Activated CD4-positive, alpha-beta T cell treated with anti-CD3 and anti-CD28 coated beads, Interleukin-2, amount 50 U/mL, for 4 hours (primary cell): ENCODE measurements at places on chromosomes 7 and 10.

GRCh38 chr10:97553575-97554031 is 19.0 kb upstream of the ANKRD2 start:
- peak; percentile 60 for DNase-seq

DNA sequence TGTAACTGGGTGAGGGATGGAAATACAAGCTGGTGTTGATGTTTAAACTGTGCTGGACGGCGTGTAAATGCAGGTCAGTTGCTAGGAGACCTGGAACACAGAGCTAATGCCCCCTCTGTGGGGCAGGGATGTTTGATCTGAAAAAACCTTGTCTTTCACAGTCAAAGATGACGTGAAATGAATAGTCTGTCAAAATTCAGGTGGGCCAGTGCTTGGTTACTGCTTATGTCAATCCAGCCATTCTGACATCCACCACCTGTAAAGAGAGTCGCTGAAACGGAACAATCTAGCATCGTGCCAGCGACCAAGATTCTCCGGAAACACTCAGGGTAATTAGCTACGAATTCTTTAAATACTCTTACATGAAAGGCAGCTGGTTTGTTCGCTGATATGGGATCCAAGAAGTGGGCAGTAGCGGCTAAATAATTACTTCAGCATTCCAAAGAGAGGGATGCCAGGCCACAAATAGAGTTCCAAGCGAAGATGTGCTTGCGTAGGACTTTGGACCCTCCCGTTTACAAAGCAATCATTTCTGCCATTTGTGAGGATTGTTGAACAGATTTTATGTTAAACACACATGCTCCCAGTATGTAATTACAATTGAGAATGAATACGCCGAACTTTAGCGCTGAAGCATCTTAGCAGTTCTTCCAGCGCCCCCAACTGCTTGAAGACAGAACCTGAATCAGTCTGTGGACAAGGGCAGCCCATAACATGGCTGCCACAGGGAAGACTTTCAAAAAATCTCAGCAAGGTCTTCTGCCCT is 7.3 kb upstream of the ASB4 start:
- no peak for DNase-seq

DNA sequence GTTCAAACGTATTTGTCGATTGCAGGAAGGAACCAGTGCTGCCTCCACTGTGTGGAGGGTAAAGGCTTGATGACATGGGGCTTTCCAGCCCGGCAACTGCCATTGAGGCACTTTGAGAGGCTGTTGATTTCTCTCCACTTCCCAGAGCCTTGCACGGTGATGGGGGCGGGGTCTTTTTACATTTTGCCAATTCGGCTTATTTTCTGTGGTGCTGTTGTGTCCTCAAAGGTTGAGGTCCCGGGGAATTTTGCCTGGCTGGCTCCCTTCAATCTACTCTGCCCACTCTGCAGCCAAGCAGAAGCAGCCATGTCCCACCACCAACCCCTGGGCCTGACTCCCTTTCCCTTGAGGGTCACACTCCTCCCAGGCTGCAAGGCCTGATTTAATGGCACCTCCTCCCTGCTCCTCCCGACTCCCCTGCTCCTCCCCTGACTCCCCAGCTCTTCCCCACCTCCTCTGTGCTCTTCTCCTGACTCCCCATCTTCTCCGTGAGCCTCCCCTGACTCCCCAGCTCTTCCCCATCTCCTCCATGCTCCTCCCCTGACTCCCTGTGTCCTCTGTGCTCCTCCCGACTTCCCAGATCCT is 39.0 kb downstream of the OAT start:
- no peak for DNase-seq

DNA sequence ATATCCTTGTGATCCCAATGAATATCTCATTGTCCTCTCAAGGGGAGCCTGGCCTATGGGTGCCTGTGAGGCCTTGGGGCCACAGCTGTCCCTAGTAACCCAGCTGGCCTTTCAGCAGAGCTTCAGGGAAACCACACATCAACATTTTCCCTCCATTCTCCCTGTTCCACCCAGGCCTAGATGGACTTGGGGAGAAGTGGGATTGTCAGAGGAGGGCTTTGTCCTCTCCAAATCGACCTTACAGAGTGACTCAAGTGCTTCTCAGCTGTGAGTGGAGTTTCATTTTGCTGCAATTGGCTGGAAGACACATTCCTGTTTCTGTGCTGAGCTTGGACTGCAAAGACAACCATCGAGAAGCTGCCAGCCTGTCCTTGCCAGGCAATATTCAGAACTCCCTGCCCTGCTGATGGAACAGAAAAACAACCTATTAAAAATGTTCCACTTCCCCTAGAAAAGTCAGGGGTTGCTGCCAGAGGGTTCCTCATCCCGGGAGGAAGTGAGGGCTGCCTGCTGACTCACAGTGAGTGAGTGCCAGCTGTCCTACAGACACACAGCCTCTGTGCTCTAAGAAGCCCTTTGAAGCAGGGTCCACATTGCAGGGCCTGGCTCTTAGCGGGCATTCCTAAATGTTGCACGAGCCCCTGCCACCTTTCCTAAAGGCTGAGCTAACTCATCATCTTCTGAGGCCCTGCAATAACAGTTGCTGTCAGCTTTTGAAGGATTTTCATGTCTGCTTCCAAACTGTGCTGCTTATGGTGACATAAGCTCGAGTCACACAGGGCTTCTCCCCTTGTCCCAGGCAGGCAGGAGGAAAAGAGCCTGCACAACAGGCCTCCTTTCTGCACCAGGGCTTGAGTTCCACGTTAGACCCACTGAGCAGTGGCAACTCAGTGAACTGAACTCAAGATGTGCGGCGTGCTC is 20.5 kb downstream of the STRA8 start:
- DNase-seq: no peak

DNA sequence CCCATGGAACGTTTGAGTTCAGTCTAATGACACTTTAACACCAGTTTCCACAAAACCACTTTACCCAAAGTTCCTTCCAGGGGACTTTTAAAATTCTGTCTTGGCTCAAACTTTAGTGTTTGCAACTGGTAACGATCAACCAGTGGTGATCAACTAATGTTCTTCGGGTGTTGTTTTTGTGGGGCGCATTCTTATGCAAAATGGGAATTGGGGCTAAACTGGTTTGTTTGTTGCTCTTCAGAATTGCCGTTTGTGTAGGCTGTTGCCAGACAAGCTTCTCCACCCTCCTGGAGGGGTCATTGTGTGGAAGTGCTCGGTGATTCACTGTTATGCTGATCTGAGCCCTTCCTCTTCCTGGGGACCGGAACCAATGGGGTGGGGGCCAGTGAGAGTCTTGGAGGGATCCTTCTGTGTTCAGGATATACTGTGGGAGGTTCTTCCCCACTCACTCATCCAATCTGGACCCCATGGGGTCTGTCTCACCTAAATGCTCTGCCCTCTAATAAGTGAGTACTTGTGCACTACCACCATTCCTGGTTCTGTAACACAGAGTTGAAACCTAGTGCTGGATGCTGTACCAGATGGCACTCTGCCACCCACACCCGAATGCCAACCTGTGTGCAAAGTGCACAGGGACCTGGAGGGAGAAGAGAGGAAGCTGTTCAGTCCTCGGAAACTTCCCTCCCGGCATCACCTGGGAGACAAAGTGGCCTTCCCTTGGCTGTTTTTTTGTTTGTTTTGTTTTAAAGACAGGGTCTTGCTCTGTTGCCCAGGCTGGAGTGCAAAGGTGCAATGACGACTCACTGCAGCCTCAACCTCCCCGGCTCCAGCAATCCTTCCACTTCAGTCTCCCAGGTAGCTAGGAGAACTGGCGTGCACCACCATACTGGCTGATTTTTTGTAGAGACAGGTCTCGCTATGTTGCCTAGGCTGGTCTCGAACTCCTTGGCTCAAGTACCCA is 2.1 kb downstream of the NFE2L3 start:
- peak; percentile 8 for DNase-seq

GRCh38 chr7:106012935-106013439 is 49.9 kb downstream of the CDHR3 start:
- DNase-seq: no peak

DNA sequence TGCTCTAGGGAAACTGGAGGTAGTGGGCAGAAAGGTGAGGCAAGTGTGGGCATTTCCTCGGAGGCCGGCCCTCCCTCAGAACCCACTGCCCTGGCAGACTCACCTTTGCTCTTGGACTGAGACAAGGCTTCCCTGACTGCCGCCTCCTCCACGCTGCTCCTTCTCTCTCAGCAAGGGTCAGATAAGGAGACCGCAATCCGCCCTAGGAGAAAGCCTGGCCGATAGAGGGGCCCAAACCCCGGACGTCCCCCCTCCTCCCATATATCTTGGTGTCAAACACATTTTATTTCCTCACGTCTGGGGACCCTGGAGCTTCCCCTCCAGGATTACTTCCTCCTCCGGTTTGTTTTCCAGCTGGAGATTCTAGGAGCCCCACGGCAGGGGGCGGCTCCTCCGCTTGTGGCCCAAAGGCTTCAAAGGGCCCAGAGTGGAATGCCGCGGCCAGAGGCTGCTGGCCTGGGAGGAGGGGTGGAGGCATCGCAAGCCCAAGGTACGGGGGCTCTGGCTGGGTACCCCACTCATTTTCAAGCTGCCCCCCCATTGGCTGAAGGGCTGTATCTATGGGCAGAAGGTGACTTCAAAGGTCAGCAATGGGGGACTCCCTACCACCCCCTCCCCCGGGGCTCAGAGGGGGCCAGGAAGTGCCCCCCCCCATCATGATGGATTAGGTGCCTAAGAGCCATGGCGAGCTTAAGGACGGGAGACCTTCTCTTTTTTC is 31.7 kb upstream of the LBX1 start:
- DNase-seq: no peak

GRCh38 chr7:102933763-102934162 is 21.0 kb downstream of the LRRC17 start:
- no peak for DNase-seq

GRCh38 chr10:47287365-47287802 is 12.6 kb upstream of the GDF10 start:
- no peak for DNase-seq

- DNase-seq: no peak
Measured at GRCh38 chr7:40077849-40078248, 56.6 kb downstream of the MPLKIP start.

DNA sequence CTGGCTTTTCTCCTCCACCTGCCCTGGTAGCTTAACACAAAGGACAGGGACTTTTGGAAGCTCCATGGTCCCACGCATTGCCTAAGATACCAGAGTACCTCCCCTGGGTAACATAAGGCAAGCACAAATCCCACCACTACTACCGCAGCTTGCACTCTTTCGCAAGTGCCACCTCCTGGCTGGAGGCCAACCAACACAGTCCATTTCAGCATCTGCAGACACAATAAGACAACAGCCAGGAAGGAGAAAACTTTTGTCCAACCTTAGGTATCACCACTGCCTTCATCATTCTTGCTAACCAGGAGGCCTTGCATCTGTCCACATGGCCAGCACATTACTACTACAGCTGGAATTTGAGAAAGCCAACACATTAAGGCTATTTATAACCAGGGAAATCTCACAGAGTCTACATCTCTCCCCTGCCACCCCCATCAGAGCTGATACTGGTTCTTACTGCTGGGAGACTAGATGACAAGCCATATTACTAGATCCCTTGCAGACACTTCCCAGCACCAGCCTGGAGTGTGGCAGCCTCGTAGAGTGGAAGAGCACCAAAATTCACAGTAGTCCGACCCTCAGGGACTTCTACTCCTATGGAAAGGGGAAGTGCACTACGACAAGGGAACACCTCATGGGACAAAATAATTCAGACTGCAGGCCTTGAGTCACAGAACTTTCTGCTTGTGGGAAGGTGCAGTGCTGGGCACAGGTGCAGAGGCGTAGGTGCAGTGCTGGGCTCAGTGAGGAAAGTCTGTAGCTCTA is 39.8 kb upstream of the CDK13 start:
- no peak for DNase-seq

DNA sequence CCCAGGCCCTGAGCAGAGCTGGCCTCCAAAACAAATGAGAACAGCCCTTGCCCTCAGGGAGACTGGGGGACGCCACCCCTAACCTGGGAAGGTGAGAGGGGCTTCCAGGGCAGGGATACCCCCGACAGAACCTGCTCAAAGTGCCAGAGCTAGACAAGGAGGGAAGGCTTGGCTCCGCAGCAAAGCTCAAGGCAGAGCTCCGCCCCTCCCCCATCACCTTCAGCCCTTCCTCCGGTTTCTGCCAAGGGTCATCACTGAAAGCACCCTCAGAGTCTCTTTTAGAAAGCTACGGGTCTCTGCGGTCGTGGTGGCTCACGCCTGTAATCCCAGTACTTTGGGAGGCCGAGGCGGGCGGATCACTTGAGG is 73.4 kb upstream of the CUX1 start:
- DNase-seq: no peak

GRCh38 chr7:26777385-26777784 is 87.0 kb downstream of the SKAP2 start:
- no peak for DNase-seq

DNA sequence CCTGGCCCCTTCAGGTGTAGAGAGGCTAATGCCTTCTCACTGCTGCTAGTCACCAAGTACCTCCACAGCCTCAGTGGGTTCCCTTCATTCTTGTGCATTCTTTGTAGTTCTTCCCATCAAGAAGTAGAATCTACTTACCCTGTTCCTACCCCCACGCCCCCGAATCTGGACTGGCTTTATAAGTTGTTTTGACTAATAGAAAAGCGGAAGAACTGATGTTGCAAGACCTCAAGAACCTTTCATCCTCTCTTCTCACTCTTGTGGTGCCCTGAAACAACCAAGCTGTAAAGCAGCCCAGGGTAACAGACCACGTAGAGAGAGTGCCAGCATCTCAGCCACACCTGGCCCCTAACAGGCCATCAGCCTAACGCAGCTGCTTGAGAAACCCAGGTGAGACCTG is 23.2 kb upstream of the LAMB1 start:
- no peak for DNase-seq

- no peak for DNase-seq
Measured at GRCh38 chr10:110169586-110169985, 37.8 kb upstream of the MXI1 start.

DNA sequence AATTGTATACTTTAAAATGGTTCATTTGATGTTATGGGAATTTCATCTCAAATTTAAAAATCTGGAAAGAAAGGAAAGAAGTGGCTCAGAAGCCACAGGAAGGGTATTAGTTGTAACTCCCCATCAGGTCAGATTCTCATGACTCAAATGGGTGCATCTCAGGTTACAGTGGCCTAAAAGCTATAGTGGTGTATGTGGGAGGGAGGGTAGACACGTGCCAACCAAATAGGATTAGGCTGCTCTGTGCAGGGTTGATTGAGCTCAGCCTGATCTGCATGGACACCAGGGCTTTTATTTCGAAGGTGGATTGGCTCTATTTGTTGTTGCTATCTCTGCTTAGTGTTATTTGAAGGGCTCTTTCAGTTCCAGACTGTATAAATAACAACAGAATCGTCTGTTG is 121.5 kb upstream of the PRR15 start:
- no peak for DNase-seq

- no peak for DNase-seq
Measured at GRCh38 chr7:1999278-1999984, 233.3 kb downstream of the MAD1L1 start.

GRCh38 chr7:150531704-150532103 is 17.0 kb downstream of the GIMAP7 start:
- DNase-seq: no peak

DNA sequence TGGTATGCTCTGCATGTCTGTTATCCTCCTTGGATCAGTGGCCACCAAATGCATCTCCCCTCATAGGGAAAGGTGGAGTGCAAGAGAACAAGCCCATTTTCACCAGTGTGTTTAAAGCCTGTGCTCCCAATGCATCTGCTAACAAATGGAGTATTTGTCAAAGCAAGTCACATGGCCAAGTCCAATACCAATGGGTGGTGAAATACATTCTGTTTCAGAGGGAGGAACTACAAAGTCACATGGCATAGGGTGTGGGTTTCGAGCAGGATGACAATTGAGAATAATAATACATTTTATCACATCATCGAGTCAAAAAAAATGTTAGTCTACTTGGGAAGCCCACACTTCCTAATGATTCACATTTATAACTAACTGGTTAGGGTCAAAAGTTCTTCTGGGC is 62.7 kb downstream of the SUGCT start:
- no peak for DNase-seq
